ENCODE measurements at places on chromosomes 7 and 10.

GRCh38 chr10:70120417-70120816 is 12.2 kb downstream of the AIFM2 start:
- no peak for DNase-seq

DNA sequence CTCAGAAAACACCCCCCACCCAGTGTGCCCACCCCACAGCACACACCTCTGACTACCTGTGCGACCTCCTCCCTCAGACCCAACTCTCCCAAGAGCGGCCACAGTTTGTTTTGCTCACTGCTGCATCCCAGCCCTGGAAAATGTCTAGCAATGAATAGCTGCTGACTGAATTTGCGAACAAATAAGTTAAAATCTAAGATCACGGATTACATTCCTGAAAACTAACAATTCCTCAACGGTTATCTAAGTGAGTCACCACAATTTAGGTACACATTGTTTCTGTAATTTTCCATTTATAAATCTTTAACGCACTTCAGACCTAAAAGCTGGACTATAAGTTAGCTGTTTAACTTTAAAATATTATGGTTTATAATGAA is 235.2 kb downstream of the ZMYND11 start:
- DNase-seq, result no peak

DNA sequence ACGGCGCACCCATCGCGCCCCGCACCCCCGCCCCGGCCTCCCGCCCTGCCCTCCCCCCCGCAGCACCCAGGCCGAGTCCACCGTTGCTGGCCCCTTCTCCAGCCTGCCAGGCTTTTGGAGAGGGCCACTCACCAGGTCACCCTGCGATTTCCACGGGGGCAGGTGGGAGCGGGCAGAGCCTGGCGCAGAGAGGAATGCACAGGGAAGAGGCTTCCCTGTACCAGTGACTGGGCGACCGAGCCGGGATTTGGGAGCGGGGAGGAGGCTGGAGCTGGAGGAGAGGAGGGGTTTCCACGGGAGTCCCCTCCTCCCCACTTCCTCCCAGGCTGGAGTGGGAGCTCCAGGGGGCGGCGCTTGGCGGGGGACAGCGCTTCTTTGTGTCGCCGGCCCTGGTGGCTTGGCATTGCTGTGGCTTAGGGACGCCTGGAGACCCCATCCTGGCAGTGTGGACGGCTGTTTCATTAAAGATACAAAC is 19.3 kb downstream of the TCAF1 start:
- DNase-seq, result peak; percentile 80

- no peak for DNase-seq
Observed at GRCh38 chr7:81761821-81762220, 8.0 kb downstream of the HGF start.

GRCh38 chr7:33448035-33448434 is 318.7 kb downstream of the BBS9 start:
- DNase-seq, result peak; percentile 4

GRCh38 chr7:43522406-43523156 is 60.3 kb upstream of the STK17A start:
- DNase-seq, result no peak

DNA sequence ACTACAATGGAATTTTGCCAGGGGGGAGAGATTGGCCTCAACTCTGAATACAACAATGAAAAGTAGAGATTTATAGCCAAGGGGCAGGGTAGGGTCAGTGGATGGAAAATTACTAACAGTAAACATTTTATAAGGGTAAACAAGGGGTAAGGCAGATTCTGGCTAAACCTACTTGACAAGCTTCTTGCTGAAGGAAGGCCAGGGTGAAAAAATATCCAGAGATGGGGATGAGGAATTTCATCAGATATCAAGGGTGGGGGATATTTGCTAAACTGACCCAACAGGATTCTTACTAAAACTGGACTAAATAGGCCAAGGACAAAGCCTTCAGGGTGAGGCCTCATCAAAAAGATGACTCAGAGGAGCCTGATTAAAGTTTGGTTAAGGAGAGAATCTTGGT is 156.3 kb downstream of the RTKN2 start:
- no peak for DNase-seq

- DNase-seq, result no peak
Observed at GRCh38 chr10:3935141-3935540, 150.1 kb upstream of the KLF6 start.

DNA sequence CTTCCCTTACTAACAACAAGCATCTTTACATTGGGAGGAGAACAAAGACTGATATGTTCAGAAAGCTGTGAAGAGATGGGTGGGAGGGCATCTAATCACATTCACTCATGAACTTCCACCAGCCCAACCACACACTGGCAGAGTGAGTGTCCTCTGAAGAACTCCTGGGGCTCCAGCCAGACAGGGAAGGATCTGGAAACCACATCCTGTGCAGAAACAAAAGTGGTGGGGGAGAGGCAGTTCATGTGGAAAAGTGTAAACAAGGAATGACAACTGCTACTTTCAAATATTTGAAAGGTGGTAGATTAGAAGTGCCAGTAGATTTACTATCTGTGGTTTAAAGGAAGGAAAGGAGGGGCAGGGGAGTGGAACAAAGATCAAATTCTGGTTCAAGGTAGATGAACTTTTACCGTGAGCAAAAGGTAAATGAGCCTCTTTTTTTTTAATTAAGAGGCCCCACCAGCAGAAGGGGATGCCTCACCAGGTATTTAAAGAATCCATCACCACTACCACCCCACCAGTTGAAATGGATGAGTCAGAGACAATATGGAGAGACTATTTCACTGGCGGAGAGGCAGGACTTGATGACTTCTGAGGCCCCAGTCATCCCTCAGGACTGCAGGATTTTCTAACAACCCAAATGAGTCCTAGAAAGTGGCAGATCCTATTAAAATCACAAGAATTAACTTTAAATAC is 34.5 kb downstream of the GOT1 start:
- DNase-seq, result peak; percentile 32

DNA sequence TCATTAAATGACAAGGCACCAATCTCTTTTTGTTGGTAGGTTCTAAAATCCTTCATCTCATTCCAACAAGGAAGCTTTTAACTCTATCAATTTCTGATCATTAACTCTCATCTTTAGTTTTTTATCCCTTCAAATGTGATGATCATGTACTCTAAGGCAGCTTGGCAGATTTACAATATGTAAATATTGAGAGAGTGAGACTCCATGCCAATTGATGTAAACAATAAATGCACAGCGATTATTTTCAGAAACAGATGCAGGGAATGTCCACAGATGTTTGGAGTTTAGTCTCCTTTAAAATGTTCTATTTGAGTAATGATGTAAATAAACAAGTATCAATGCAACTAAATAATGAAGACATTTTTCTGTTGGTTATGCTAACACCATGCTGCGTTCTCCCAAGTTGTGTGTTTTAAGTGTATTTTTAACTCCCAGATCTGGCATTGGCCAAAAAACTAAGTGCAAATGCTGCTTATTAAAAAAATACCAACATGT is 213.8 kb downstream of the AHR start:
- DNase-seq, result no peak

DNA sequence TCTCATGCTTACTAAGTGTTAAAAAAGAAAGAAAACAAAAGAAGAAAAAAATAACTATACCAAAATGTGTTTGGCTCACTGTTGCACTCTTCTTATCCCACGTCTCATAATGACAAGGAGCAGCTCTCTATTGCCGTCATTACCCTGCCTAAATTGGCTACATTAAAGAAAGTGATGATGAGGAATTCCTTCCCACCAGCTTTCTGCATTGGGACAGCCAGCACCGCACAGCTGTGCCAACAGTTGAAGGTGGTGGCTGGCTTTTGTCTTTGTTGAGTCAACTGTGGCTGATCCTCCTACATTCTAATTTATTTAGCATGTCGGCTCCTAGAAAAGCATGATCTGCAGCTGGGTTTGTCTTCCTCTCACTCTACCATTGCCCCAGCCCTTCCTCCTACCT is 751.8 kb downstream of the KCNMA1 start:
- no peak for DNase-seq

DNA sequence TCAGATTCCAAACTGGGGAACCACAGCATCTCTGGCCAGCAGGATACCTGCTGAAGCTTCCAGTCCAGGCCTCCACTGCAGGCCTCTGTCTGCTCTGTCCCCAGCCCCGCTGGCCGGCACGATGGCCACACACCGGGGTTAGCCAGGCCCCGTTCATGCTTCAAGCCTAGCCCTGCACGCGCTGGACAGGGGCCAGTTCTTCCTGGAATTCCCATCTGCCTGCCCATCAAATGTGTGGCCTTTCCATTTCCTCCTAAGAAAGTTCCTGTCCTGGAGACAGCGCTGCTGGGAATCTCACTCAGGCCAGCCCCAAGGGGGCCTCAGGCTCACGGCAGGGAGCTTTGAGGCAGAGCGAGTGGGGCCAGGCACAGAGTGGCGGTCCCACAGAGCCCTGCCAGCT is 18.0 kb downstream of the SH2B2 start:
- DNase-seq, result no peak

DNA sequence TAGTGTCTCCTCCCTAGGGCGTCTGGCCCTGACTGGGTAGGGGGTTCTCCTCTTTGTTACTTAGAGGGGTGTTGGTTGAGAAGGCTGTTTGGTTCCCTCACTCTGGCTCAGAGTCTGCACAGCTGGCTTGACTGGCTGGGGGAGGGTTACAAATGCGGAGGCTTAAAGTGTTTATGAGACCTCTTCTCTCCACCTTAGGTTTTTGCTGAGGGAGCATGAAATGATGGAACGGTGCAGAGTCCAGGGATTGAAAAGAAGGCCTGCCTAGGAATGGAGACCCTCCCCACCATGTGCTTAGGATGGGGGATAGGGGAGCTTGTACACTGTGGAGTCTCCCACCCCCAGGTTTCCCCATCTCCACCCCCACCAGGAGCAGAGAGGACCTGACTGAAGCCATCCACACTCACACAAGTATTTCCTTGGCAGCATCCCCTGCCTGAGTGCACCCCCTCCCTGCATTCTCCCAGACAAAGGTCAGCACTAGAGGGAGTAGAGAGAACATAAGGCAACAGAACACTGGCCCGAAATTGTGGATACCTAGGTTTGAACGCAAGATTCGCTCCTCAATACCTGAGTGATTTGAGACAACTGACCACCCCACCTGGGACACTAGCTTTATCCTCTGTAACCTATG is 1.7 kb upstream of the LDB1 start:
- DNase-seq, result no peak

DNA sequence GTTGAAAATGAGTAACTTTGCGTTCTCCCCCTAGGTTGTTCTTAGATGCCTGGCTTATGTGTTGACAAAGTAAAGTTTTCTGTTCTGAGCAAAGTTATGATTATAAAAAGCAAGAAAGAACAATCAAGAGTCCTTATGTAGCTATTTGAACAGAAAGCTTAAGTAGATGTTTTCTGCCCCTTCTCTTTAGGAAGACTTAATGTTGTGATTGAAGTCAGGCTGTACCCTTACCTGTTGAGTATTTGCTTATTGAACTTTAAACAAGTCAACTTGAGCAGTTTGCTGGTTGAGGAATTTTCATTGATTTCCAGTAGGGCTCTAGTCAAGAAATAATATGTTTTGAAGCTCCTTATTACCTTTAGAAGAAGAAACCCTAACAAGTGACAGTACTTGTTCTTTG is 33.9 kb upstream of the VDAC2 start:
- no peak for DNase-seq

GRCh38 chr10:58817201-58817846 is 304.7 kb downstream of the BICC1 start:
- DNase-seq, result no peak

Measured in midbrain (tissue), 1 donor.